Thyroid gland (tissue), 4 donors: ENCODE measurements at places on chromosomes 16 and 17. TPM values are rescaled to one million over a fixed set of nuclear protein-coding genes. Genes with fewer than 3 reads are reported as not detected.

DNA sequence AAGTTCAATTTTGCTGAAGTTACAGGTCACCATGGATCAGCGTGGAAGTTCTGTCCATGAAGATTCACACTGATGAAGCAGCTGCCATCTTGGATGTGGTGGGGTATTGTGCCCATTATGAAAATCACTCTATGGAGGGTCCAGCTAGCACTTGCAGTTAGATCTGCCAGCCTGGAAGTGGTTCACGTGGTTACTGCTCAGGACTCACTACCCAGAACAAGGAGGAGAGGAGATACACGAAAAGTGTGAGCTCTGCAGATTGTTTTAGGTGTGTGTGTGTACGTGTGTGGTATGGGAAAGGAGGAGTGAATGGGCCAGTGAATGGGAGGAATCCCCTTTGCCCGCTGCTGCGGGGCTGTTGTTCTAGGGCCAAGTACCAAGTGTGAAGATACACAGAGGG lies 333.4 kb downstream of the MAF start:
- no peaks in the 10 kb centered on the region for H3K4me1 ChIP-seq
- H3K4me3 ChIP-seq: no peak overlapping the region
- H3K36me3 ChIP-seq: no peaks in the 10 kb centered on the region
- H3K27ac ChIP-seq: no peak overlapping the region

- DNase-seq: peak; percentile 70
- H3K4me3 ChIP-seq: no peak overlapping the region
- no peaks in the 10 kb centered on the region for H3K27me3 ChIP-seq
- H3K36me3 ChIP-seq: no peaks in the 10 kb centered on the region
- H3K27ac ChIP-seq: peak overlapping the region; percentile 92
Measured at GRCh38 chr16:11099672-11100205, 155.4 kb downstream of the CLEC16A start.

GRCh38 chr17:986322-986929 lies 6.8 kb upstream of the NXN start:
- no peak overlapping the region for H3K4me3 ChIP-seq
- no peaks in the 10 kb centered on the region for H3K27me3 ChIP-seq
- DNase-seq: no peak
- H3K36me3 ChIP-seq: no peaks in the 10 kb centered on the region
- H3K4me1 ChIP-seq: no peaks in the 10 kb centered on the region

DNA sequence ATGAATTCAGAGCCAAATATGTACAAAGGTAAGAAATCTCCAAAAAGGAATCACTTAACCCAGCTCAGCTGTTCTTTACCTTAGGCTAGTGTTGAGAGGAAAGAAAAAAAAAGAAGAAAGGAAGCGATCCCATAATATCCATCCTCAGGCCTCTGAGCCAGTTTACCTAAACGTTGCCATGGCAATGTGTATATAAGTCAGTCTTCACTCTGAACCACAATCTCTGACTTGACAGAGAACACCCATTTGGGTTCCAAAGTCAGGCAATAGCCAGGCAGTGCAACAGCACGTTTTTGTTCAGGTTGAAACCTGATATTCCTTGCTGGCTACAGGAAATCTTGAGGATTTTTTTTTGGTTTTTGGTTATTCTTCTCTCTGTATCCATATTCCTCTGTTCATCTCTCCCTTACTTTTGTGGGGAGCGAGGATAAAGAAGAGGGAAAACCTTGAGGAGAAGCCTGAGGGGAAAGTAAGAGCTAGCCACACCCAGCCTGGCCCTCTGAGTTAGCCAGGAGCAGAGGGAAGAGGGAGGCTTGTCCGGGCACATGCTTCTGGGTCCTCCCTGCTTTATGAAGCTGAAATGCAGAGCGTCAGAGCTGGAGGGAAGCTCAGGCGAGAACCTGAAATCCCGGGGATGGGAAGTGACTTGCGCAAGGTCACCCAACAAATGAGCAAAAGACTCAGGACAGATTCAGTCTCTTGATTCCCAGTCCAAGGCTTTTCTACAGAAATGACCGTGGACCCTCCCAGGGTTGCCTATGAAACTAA lies 152.7 kb downstream of the SOX9 start:
- no peaks in the 10 kb centered on the region for H3K27me3 ChIP-seq
- H3K27ac ChIP-seq: no peak overlapping the region
- H3K4me3 ChIP-seq: no peak overlapping the region
- no peak for DNase-seq
- no peaks in the 10 kb centered on the region for H3K4me1 ChIP-seq
- H3K36me3 ChIP-seq: no peaks in the 10 kb centered on the region

- no peak overlapping the region for H3K27ac ChIP-seq
- no peak overlapping the region for H3K4me3 ChIP-seq
- peak; percentile 35 for DNase-seq
- H3K4me1 ChIP-seq: no peaks in the 10 kb centered on the region
- peaks cover 41% of the 10 kb centered on the region for H3K36me3 ChIP-seq
Measured at GRCh38 chr16:89115216-89115861, 21.7 kb downstream of the ACSF3 start.

CDH15 gene
- not detected for total RNA-seq

GRCh38 chr17:76382803-76383545 lies 1.4 kb upstream of the SPHK1 start:
- peak; percentile 54 for DNase-seq
- peak overlapping the region; percentile 33 for H3K27ac ChIP-seq
- H3K4me3 ChIP-seq: peak overlapping the region; percentile 31

GRCh38 chr17:75130632-75131277 lies 787 bp downstream of the NT5C start:
- H3K4me1 ChIP-seq: peaks cover 6% of the 10 kb centered on the region
- peaks cover 5% of the 10 kb centered on the region for H3K36me3 ChIP-seq

DNA sequence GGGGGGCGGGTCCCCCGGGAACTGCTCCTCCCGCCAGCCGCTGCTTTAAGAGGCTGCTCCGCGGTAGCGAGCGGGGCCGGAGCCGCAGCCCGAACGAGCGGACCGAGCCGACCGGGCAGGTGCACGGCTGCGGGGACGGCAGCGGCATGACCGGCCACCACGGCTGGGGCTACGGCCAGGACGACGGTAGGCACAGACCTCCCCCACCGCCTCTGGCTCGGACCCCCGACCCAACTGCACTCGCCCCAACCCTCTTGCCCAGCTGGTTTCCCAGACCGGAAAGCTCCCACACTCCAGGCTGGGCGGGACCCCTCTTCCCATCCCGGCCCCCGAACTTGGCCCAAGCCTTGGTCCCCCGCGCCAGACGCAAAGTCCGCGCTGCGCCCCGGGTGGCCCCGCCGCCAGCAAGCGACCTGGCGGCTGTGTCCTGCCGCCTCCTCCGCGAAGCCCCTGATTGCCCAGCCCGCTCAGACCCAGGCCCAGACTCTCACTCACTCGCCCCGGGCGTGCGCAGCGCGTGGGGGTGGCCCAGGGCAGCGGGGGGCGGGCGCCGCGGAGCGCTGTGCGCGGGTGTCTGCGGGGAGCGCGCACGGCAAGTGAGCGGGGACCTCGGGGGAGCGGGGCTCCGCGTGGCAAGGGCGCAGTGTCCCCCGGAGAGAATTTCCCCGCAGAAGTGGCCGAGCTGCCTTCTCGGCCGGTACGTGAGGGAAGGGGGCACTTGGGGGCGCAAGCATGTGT lies at the start of gene CA7:
Gene CA7 (plus strand): TSS at position 73 of the 738 bp plus-strand sequence. CDS start 74 bp downstream, at position 147.
- H3K4me1 ChIP-seq: peaks cover 12% of the 10 kb centered on the region
- DNase-seq: no peak
- no peak within 1 kb of the TSS for H3K4me3 ChIP-seq
- H3K27ac ChIP-seq: no peak within 1 kb of the TSS
- no peaks in the 10 kb centered on the region for H3K36me3 ChIP-seq

DNA sequence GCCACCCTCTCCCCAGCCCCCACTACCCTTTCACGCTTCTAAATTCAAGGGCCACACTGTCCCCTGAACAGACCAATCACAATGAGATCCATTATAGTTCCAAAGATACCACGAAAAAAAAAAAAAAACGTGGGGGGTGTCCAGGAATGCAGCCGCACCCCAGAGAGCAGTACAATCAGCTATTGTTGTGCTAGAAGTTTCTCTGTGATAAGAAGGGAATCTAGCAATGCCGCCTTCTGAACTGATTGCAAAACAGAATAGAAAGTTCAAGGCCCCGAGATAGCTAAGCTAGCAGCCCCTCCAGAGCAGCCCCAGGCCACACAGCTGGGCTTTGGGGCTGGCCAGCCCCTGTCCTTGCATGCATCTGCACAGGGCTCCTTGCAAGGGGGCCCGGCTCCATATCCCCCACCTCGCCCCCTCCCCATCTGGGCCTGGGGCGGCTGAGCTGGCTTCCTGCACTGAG lies 86.9 kb upstream of the CBX4 start:
- H3K36me3 ChIP-seq: no peaks in the 10 kb centered on the region
- no peak overlapping the region for H3K27ac ChIP-seq
- DNase-seq: no peak

DNA sequence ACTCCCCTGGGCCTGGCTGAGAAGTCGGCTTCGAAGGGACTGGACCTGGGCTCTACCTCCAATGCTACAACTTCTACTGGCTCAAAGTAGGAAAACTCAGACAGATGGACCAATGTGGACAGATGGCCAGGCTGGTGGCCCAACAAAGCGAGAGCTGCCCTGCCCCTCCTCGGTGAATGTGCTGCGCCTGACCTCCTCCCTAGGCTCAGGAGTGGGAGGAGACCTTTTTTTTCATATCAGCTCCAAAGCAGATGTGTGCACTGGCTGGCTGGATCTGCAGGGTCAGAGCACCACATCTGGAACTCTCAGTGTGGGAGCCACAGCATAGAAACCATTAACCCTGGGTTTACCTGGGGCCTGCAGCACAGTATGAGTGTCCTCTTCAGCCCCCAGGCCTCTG lies 20.8 kb downstream of the ATP6V0D1 start:
- H3K27me3 ChIP-seq: no peaks in the 10 kb centered on the region
- H3K27ac ChIP-seq: peak overlapping the region; percentile 85
- no peaks in the 10 kb centered on the region for H3K36me3 ChIP-seq
- H3K4me1 ChIP-seq: peaks cover 96% of the 10 kb centered on the region

DNA sequence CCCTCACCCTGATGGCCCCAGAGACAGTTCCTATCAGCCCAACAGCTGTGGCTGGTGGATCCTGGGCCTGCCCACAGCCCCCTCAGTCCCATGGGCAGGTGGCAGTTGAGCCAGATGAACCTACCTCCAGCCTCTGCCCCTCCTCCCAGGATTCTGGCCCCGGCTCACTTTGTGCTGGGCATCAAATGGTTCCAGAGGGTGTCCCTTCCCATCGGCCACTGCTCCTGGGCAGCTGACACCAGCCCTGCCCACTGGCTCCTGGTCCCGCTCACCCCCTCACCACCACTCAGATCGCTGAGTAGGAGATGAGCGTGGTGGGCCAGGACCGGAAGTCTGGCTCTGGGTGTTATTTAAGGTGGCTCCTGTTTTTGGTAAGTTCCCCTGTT lies 2.0 kb downstream of the TTYH2 start:
- H3K27me3 ChIP-seq: no peaks in the 10 kb centered on the region
- peak; percentile 21 for DNase-seq
- H3K36me3 ChIP-seq: no peaks in the 10 kb centered on the region
- H3K27ac ChIP-seq: no peak overlapping the region
- no peak overlapping the region for H3K4me3 ChIP-seq

GRCh38 chr17:82204831-82205719 lies 7.6 kb downstream of the CCDC57 start:
- DNase-seq: no peak
- peaks cover 4% of the 10 kb centered on the region for H3K4me1 ChIP-seq
- H3K27ac ChIP-seq: no peak overlapping the region
- no peaks in the 10 kb centered on the region for H3K27me3 ChIP-seq
- no peak overlapping the region for H3K4me3 ChIP-seq

GRCh38 chr17:18356624-18357023 lies 6.7 kb downstream of the SHMT1 start:
- no peaks in the 10 kb centered on the region for H3K27me3 ChIP-seq
- H3K27ac ChIP-seq: peak overlapping the region; percentile 50
- peak; percentile 10 for DNase-seq
- peaks cover 14% of the 10 kb centered on the region for H3K36me3 ChIP-seq
- peaks cover 14% of the 10 kb centered on the region for H3K4me1 ChIP-seq

- H3K27me3 ChIP-seq: no peaks in the 10 kb centered on the region
- no peak for DNase-seq
- no peak overlapping the region for H3K4me3 ChIP-seq
- no peak overlapping the region for H3K27ac ChIP-seq
Measured at GRCh38 chr17:40241252-40241834, 22.2 kb downstream of the WIPF2 start.

GRCh38 chr16:68923116-68923515 lies 79.8 kb downstream of the TANGO6 start:
- no peak overlapping the region for H3K4me3 ChIP-seq
- no peaks in the 10 kb centered on the region for H3K4me1 ChIP-seq
- H3K36me3 ChIP-seq: peaks cover 6% of the 10 kb centered on the region
- H3K27me3 ChIP-seq: no peaks in the 10 kb centered on the region

DNA sequence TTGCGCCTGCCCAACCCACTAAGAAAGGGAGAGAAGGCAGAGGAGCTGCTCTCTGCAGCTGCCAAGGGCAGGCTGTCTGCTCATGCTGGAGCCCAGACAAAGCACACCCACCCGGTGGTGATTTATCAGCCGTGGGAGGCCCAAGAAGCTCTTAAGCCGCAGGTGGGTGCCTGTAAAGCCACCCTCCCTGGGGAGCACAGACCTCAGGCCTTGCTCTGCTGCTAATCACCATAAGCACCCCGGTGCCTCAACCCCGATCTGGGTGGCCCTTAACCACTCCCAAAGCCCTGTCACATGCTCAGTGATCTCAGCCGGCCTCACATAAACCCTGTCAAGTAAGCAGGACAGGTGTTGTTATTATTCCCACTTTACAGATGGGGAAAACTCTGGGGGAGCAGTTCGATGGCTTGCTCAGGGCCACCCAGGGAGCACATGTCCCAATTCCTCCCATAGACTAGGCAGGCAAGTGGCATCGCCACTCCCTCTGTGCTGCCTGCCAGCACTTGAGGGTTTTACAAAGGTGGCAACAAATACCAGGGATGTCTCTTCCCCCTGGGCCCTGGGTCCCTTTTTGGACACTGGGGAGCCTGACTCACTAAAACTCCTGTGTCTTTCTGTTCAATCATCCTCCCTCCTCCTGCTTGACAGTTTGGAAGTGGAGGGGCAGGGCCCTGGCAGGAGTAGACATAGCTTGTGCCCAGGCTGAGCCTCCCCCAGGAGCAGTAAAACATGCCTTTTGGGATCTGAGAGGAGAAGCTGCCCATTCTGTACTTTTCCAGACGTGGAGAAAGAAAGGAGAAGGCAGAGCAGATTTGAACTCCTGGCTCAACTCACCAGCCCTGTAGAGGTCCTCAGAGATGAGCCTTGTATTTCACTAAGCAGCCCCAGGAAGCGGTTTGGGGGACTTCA lies 299.3 kb downstream of the SOX9 start:
- no peak overlapping the region for H3K27ac ChIP-seq
- H3K4me1 ChIP-seq: no peaks in the 10 kb centered on the region
- H3K27me3 ChIP-seq: no peaks in the 10 kb centered on the region
- H3K36me3 ChIP-seq: no peaks in the 10 kb centered on the region
- DNase-seq: peak; percentile 25

- DNase-seq: no peak
- H3K27me3 ChIP-seq: no peaks in the 10 kb centered on the region
- H3K27ac ChIP-seq: no peak overlapping the region
- H3K4me3 ChIP-seq: no peak overlapping the region
- no peaks in the 10 kb centered on the region for H3K4me1 ChIP-seq
- H3K36me3 ChIP-seq: no peaks in the 10 kb centered on the region
Measured at GRCh38 chr17:6305613-6306360, 129.1 kb downstream of the AIPL1 start.

EVPLL gene
- not detected for total RNA-seq
